ENCODE measurements at places on chromosomes 2 and 18.

DNA sequence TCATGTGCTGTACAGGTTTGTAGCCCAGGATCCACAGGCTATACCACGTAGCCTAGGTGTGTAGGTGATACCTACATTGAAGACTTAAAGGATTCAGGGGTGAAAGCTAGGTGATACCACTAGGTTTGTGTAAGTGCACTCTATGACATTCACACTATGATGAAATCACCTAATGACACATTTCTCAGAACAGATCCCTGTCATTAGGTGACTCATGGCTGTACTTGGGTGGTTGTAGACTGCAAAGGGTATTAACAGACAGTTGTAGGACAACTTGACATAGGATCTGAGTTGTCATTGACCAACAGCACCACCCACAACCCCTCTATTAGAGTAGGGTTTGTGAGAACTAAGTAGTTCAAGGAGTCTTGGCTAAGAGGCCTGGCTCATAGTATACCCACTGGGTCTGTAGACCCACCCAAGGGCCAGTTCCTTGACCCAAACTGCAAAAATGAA, 27.7 kb upstream of the SMCHD1 start:
- DNase-seq: no peak

GRCh38 chr2:46821600-46821999, 94.0 kb downstream of the MCFD2 start:
- DNase-seq: no peak

DNA sequence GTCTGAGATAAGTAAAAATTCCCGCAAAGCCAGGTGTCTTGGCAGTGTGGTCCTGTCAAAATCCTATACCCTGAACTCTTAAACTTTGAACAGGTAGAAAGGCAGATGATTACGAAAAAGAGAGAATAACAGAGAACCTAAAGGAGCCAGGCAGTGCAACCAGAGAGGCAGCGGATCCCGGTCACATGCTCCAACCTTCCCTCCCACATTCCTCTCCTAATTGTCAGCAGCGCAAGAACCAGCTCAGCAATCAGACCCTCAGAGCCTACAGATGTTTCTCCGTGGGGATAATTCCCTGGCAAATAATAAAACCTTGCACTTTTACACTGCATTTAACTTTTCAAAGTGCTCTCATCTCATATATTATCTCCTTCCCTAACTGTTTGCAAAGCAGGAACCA, 124.8 kb downstream of the EPHA4 start:
- no peak for DNase-seq

DNA sequence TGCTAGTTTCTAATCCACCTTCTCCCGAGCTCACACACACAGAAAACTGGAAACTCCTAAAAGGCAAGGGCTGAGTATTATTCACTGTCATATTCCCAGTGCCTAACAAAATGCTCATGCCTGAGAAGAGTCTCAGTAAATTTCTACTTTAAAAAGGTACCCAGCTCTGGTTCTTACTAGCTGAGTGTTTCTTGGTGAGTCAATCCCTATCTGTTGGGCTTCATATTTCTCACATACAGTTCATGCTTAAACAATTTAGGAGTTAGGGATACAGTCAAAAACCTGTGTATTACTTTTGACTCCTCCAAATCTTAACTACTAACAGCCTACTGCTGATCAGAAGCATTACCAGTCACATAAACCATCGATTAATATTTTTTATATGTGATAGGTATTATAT, 204.9 kb downstream of the EN1 start:
- DNase-seq: no peak

DNA sequence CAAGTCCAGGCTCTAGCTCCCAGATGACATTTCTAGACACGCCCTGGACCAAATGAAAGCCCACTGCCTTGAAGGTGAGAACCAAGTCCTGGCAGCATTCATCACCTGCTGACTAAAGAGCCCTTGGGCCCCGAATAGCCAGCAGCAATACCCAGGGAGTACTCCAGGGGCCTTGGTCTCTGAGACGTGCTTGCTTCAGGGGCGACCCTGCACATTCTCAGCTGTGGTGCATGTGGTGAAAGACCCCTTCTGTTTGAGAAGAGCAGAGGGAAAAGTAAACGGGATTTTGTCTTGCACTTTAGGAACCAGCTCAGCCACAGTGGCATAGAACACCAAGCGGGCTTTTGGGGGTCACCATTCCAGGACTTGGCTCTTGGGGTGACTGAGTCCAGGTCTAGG, 260.5 kb upstream of the MYT1L start:
- no peak for DNase-seq

DNA sequence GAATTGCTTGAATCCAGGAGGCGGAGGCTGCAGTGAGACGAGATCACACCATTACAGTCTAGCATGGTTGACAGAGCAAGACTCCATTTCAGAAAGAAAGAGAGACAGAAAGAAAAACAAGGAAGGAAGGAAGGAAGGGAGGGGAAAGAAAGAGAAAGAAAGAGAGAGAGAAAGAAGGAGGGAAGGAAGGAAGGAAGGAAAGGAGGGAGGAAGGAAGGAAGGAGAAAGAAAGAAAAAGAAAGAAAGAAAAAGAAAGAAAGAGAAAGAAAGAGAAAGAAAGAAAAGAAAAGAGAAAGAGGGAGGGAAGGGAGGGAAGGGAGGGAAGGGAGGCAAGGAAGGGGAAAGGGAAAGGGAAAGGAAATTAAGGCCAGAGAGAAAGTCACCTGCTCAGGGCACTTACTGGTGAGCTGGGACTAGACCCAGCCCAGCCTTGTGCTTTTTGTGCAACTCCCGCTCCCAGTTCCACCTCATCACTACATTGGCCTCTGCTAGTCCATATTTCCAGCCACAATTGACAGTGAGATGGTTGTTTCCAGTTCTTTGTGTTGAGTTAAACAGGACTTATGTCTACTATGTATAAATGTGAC, 35.7 kb downstream of the MOGAT1 start:
- DNase-seq: no peak

DNA sequence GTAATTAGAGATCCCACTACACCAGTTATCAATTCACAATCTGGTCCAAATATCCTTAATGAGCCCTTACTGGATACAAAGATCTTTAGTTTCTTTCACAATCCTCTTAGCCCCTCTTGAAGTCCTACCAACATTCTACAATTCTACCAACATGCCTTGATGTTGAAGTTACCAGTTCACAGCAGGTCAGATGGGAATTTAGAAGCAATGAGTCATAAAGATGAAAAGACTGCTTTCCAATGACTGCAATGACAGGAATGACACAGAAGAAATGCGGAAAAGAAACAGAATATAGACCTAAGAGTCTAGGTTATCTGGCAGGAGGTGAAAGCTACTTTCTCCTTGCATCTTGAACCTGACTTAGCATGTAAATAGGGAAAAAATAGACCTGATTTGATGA, 24.5 kb downstream of the RTTN start:
- no peak for DNase-seq

DNA sequence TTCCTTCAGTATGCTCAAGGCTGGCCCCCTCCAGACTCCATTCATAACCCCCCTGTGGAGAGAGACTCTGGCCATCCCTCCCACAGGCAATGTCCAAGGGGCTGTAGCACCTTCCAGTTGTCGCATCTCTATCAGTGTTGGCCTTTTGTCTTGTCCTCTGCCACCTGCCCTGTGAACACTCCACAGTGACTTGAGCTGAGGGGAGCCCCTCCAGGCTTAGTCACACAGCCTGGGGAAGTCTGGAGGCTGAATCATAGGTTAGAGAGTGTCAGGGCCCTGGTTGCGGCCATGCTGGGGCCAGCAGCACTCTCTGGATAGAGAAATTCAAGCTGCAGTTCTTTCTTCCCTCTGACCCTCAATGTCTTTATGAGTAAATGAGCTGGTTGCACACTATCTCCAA, 64.7 kb downstream of the GYPC start:
- no peak for DNase-seq

DNA sequence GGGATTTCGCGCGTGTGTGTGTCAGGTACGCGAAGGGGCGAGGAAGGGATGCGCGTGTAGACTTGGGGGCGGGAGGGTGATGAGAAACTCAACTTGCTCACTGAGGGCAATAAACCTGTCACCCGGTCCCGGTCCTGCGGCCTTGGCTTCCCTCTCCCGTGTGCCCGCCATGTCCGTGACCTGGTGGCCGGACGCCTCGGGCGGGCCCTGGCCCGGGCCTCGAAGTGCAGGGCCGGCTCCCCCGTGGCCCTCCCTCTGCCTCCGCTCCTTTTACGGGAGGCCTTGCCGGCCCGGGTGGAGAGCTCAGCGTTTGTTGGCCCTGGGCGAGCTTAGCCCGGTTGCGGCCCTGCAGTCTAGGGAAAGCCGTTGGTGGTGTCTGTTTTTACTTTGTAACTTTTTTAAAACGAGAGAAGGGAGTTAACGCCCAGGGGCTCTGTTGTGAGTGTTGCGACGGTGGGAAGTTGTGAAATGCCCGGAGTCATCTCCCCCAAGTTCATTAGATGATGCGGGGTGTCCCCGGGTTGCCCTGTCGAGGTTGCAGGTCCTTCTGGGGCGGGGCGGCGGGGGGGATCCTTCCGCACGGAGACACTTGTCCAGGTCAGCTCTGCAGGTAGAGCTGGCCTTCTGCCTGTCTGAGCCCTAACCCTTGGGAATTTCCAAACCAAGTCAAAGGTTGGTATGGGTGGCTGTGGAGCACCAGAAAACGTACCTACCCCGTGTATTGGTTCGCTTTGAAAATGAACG, 883 bp downstream of the SMCHD1 start:
- peak; percentile 68 for DNase-seq

DNA sequence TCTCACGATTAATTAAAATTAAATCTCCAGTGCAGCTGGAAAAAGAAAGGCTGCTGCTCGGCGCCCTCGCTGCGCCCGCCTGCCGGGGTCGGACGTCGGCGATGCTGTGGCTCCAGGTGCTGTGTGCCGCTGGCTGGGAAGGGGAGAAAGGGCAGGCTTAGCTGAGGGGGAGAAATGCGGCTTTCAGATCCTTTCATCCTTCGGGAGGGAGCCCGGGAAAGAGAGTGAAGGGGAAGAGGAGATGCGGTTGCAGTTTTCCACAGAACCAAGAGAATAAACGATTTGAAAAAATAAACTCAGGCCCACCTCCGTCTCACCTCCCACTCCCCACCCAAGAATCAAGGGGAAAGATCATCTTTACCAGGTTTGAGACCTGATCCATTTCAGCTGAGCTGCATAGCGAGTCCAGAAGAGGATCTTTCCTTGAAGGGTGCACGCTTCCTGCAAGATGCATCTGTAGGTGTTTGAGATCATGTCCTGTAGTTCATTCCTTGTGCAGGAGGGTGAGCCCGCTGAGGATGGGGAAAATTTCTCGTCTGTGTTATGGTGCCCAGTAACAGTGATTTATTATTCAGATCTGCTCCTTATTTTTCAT, 495 bp downstream of the TMEM169 start:
- DNase-seq: no peak

DNA sequence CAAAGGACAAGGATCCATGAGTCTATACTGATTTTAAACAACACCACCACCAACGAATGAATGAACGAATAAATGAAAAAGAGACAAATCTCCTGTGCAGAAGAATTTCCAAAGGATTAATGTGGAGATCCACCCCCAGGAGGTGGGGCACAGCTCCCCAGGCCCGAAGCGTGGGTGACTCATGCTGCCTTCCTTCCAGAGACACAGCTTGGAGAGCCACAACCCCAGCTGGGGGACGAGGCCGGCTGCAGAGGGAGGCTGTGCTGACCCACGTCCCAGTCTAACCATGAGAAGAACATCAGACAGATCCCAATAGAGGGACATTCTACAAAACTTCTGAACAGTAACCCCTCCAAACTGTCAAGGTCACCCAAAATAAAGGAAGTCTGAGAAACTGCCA, 557.3 kb upstream of the SALL3 start:
- DNase-seq: no peak

DNA sequence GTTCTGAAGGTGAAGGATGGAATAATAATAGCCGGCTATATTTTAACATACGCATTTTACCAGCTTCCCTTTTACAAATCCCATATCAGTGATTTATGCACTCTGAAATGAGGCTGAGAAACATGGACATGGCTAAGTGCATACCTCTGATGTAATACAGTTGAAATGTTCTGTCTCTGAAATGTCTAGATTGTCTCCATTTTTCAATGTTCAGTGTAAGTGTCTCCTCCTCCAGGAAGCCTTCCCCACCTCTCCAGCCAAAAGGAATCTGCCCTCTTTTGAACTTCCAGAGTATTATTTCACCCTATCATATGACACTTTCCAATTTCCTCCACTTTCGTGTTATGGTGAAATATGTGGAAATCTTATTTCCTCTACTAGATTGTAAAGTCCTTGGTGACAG, 29.5 kb upstream of the ME2 start:
- DNase-seq: no peak

DNA sequence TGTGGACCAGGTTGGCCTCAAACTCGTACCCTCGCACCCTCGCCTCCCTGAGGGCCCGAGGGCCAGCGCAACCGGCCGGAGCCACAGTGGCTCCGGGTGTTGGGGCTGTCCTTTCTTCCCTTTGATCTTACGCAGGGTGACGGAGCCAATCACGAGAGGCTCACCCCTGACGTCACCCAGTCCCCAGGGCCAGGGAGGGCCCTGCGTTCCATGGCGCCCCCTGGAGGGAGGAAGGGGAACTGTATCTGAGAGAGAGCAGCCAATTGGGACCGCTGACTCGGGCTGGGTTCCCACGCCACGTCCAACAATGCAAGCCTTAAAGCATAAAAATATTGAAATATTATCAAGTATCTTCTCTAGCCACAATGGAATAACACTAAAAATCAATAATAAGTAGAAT, 432.8 kb upstream of the LRRTM4 start:
- DNase-seq: no peak

GRCh38 chr2:150679456-150680120, 192.1 kb upstream of the RND3 start:
- DNase-seq: no peak

DNA sequence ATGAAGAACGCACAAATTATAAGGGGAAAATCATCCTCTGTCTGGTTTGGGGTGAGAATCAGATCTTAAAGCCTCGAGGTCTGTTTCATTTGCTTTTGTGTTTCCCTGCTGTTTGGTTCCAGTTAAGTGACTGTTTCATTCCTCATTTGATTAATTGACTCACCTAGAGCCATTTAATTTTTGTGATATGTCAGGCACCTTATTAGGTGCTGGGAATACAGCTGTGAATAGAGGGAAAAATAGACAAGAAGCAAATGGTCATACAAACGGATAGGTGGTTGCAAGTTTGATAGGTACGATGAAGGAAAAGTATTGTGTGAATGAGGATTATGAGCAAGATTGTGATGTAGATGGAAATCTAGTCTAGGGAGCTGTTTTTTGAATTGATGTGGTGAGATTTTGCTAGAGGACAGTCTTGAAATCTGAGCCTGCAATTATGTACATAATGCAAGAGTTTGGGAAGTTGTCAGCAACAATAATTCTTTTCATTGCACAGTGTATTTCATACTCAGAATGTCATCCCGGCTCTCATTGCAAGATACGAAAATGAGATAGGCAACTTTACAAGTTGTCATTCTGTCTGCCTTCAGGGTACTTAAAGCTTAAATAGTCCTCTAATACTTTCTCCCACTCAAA, 2.2 kb downstream of the ACSL3 start:
- DNase-seq: no peak

GRCh38 chr2:143347901-143348414, 218.7 kb downstream of the ARHGAP15 start:
- no peak for DNase-seq

- no peak for DNase-seq
These were observed 69.0 kb downstream of the STPG4 start for GRCh38 chr2:47086054-47086471.

- DNase-seq: no peak
These were observed 281.1 kb upstream of the EPAS1 start for GRCh38 chr2:46016091-46016490.

- DNase-seq: no peak
These were observed 333.2 kb upstream of the UBE2E3 start for GRCh38 chr2:180647221-180647620.
